ENCODE measurements at places on chromosomes 16 and 17. TPM values are rescaled to one million over a fixed set of nuclear protein-coding genes. Genes with fewer than 3 reads are reported as not detected.

Gene SOX15
- 1.1 TPM for polyA plus RNA-seq

- no peak for DNase-seq
- H3K36me3 ChIP-seq = no peaks in the 10 kb centered on the region
- no peaks in the 10 kb centered on the region for H3K27me3 ChIP-seq
Observed at GRCh38 chr16:79009896-79010295, 590.6 kb downstream of the MAF start.

DNA sequence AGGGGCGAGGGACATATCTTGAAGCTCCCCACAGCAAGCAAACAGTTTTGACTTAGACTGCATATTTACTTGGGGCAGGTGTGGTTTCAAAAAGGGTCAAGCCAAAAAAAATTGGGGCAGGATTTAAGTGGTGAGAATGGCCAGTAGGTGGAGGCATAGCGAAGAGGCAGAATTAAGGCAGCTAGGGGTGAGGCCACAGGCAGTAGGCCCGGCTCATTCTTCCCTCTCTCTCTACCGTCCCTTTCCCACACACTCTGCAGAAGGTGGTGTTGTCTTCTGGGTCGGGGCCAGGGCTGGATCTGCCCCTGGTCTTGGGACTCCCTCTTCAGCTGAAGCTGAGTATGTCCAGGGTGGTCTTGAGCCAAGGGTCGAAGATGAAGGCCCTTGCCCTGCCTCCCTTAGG, 2.6 kb downstream of the SHBG start:
- no peaks in the 10 kb centered on the region for H3K36me3 ChIP-seq
- H3K4me1 ChIP-seq = no peaks in the 10 kb centered on the region
- H3K27me3 ChIP-seq = no peaks in the 10 kb centered on the region
- H3K4me3 ChIP-seq = no peak overlapping the region
- peak; percentile 79 for DNase-seq

DNA sequence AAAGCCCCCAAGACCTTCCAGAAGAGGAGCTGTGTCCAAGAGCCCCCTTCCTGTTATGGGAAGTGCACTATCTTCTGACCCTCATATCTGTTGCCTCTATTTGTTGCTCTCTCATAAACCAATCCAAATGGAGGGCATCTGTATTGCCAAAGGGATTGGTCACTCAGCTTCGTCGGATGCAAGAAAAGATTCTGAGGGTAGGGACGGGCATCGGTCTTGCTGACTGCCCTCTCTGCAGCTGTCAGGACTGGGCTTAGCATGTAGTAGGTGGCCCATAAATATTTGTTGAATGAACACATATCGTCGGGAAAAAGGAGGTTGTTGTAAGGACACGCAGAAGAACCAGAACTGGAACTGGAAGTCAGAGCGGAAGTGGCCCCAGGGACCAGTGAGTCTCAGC, 44.1 kb downstream of the CCDC42 start:
- H3K27me3 ChIP-seq = peaks cover 33% of the 10 kb centered on the region
- no peak for DNase-seq
- H3K4me3 ChIP-seq = no peak overlapping the region
- no peaks in the 10 kb centered on the region for H3K36me3 ChIP-seq
- no peak overlapping the region for H3K27ac ChIP-seq

DNA sequence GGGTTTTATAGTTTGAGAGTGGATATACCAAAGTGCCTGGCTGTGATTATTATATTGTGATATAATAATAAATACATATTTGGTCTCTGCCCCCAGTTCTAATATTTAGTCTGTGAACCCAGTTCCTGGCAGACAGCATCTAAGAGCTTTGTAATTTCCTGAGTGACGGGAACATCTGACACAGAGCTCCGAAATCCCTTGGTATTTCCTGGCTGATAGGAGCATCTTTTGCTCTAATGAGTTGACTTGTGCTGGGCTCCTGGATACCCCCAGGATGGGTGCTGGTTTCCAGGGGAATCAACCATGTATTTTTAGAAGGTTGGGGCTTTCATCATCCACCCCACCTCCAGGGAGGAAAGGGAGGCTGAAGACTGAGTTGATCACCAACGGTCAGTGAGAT, 187.3 kb downstream of the CDH13 start:
- no peak overlapping the region for H3K27ac ChIP-seq
- H3K4me1 ChIP-seq = no peaks in the 10 kb centered on the region
- DNase-seq = no peak
- no peaks in the 10 kb centered on the region for H3K27me3 ChIP-seq
- no peaks in the 10 kb centered on the region for H3K36me3 ChIP-seq
- H3K4me3 ChIP-seq = no peak overlapping the region

Data from GM23248 (cell line).